ENCODE measurements at places on chromosomes 3 and 15.

GRCh38 chr15:38524156-38524555 is 40.5 kb downstream of the RASGRP1 start:
- DNase-seq = no peak

DNA sequence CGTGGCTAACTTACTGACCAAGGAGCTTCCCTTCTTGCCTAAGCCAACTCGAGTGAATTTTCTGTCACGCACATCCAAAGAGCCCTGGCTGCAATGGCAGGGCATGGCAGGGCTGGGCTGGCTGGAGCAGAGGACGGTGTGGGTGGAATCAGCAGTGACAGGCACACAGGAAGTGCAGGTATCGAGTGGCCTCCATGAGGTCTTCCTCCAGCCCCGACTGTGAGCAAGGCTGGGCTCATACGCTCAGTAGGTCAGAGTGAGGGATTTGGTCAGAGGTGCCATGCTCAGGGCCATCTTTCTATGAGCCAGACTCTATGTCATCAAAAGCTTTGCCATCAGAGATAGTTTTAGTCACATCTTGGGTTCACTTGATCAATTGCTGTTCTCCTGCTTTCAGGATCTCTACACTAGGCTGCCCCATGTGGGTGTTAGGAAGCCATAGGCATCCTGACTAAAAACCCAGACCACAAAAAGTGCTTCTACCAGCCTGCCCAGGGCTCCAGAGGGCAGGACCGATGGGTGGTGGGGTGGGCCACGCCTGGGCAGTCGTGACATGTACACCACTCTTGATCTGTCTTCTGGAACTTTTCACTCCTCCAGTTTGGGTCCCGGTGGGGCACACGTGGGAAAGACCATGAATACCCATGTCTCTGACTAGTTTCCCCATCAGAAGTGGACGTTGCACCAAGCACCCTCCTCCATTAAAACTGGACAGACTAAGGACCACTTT is 22.6 kb upstream of the COMMD4 start:
- DNase-seq = no peak

GRCh38 chr15:63190769-63191649 is 1.6 kb downstream of the RAB8B start:
- DNase-seq = no peak

DNA sequence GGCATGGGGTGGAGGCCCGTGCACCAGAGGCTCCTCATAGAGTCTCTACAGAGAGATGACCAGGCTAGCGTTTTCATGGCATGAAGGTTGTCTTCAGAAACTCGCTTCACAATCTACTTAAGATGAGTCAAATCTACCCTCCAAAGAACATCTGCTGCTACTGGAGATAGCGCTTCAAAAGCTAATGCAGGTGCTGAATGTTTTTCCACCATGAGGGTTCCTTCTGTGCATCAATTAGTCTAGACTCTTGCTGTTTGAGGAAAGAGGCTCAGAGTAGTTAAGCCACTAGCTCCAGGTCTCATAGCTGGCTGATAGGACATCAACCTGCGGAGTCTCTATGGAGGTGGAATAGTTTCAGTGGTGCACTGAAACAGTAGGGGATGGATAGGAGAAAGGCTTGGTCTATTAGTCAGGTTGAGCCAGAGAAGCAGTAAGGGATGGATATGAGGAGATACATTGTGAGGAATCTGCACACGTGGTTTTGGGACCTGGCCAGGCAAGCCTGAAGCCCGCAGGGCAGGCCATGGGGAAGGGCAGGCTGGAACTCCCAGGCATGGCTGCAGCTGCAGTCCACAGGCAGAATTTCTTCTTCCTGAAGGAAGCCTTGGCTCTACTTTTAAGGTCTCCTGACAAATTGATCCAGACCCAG is 117.5 kb downstream of the APBA2 start:
- DNase-seq = no peak
